ENCODE measurements at places on chromosomes 5 and 9. TPM values are rescaled to one million over a fixed set of nuclear protein-coding genes. Genes with fewer than 3 reads are reported as not detected.

DNA sequence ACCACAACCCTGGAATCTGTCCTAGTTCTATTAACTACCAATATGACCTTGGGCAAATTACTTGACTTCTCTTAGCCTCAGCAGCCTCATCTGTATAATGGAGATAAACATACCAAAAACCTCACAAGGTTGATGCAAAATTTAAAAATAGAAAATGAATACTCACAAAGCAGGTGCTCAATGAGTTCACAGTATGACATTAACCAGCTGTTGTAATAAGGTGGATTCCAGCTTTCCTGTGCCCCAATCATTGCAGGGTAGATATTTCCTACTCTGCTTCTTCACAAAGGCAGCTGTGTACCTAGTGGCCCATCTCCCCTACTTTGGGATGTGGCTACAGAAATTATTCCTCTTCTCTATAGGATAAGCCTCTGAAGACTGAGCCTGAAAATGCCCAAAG lies 8.8 kb downstream of the HTR4 start:
- no peak for DNase-seq

DNA sequence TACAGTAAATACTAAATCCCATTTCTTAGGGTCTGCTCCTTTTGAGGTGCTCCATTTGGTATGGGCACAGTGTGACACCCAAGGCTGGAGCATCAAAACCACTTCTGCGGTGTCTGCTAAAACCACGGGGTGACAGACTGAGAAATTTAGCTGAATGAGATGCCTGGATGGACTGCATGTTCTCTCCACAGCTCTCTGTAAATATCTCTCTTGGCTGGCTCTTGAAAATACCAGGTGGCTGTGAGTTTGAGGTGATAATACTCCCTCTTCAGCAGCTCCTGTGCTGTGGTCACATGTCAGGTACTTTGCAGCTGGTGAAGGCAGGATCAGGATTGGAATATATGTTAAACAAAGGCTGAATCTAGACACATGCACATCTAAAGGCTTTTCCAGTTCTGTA lies 93.7 kb upstream of the SIMC1 start:
- no peak for DNase-seq

GRCh38 chr9:1875921-1876448 lies 139.2 kb upstream of the SMARCA2 start:
- peak; percentile 44 for DNase-seq

DNA sequence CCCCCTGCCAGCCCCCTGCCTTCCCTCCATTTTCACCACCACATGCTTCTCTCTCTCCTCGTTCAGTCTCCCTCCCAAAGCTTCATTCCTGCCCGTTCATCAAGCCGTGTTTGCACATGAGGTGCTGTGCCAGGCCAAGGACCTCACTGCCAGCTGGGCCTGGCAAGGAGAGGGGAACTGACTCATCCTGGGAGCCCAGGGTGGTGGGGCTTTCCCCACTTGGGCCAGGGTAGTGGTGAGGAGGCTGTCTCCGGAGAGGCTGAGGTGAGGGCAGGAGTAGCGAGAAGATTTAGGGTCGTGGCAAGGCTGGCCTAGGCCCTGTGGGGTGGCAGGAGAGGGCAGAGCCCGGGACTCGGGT lies 30.4 kb upstream of the NOTCH1 start:
- DNase-seq: peak; percentile 91

- peak; percentile 55 for DNase-seq
These were observed 1.3 kb downstream of the CEL start for GRCh38 chr9:133063159-133063499.

GRCh38 chr9:123334639-123335038 lies 21.4 kb upstream of the CRB2 start:
- DNase-seq: no peak

- no peak for DNase-seq
These were observed 54.4 kb downstream of the CCDC192 start for GRCh38 chr5:127757576-127757975.

DNA sequence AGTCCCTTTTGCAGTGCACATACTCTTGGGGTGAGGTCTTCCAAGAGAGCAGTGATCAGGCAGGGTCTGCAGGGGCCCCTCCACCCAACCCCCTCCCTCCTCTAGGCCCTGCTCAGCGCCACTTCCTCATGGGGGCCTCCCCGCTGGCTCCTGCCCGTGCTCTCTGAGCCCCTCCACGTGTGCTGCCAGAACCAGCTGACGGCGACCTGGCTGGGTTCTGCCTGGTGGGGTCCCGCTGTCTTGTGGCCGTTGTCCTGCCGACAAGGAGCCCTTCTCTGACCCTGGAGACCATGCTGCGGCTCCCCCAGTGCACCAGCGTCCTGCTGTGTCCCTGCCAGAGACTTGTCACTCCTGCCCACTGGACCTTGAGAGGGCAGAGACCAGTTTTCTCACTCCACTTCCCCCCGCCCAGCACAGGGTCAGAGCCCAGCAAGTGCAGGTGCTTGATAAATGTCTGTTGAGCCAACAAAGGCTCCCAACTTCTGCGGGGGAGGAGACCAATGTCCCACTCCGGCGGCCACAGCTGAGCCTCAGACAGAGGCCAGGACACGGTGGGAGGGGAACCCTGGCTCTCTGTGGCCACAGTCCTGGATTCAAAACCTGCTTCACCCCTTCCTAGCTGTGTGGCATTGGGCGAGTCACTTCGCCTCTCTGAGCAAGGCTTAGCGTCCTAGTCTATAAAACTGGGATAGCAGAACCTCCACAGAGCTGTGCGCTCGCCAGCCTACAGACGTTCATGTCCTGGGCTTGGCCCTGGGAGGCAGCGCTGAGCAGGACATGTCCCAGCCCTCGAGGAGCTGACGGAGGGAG lies 24.8 kb downstream of the SARDH start:
- peak; percentile 6 for DNase-seq

DNA sequence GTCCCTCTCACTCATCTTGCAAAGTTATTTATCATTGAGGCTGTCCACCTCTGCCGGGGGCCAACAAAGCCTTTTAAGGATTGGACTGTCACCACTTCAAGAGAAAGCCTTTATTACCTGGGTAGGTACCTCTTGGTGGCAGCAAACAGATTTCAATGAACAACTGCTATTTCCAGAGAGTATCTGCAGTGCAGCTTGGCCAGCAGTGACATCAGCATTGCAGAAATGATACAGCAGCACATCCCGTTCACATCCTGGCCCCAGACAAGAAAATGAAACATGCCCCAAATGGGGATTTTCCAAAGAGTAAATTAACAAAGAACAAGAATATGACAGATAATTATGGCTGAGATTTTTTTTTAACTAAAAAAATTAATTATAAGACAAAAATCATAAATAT lies 2.3 kb upstream of the SPATA6L start:
- DNase-seq: no peak

DNA sequence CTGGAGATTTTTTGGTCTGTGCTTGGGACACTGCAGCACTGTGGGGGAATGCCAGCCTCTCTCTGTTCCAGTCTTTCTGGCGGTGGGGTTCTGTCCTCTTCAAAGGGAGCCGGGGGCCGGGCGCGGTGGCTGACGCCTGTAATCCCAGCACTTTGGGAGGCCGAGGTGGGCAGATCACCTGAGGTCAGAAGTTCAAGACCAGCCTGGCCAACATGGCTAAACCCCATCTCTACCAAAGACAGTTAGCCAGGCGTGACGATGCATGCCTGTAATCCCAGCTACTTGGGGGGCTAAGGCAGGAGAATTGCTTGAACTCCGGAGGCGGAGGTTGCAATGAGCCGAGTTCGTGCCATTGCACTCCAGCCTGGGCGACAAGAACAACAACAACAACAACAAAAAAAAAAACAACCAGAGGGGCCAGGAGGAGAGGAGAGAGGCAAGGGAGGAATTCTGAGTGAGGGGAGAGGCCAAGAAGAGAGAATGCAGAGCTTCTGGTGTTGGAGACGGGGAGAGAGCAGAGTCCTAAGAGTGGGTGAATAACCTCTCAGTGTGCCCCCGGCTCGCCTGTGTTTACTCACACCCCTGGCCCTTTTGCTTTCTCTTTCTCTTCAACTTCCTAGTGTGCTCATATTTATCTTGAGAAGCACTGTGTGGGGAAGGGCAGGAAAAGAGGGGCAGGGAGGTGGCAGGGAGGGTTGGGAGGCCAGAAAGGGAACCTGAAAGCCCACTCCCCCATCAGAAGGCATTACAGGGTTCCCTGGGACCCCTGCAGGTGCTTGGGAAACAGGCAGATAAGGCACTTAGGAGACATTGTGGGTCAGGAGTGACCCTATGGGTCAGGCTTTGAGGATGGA lies 3.2 kb upstream of the SET start:
- DNase-seq: no peak

- no peak for DNase-seq
These were observed 77.6 kb upstream of the ANKRD55 start for GRCh38 chr5:56310711-56311204.

DNA sequence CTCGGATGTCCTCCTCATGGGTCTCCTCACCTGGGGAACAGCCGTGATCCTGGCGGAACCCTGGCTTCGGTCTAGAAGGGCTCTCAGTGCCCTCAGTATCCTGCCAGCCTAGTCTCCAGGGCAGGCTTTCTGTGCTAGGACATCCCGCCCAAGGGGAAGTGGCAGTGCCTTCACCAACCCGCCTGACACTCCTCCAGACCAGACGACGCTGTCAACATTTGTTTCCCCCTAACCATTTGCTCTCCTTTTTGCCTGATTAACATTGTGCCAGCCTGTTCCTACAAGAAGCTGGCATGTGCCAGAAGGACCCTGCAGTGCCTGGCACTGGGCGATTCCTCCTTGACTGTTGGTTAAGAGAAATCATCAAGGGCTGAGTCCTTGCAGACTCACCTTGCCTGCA lies 358.9 kb upstream of the IRX2 start:
- DNase-seq: no peak

GRCh38 chr5:32865475-32865874 lies 154.4 kb downstream of the NPR3 start:
- no peak for DNase-seq

DNA sequence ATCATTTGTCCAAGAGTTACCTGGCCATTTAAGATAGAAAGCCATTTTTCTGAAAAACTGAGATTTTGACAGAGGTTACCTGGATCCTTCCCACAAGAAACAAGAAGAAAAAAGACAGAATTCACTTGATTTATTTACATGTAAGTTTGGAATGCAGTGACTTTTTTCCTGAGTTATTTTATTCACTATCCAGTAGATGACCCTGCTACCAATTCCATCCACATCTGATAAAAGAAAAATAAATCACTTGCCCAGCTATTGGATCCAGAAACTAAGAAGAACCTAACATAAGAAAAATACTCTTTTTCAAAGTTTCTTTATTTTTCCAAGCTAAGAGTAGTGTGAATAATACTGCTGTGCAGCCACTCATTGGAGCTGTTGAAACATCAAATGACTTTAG lies 275.2 kb downstream of the CETN3 start:
- DNase-seq: no peak

DNA sequence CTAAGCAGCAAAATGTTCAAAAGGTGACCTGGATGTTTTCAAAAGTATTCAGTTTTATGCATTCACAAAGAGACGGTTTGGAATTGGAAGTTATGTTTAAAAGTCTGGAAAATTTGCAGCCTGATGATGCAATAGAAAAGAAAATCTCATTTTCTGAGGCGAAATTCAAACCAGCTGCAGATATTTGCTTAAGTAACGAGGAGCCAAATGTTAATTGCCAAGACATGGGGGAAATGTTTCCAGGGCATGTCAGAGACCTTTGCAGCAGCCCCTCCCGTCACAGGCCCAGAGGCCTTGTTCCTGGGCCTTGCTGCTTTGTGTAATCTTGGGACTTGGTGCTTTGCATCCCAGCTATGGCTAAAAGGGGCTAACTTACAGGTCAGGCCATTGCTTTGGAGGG lies 228.2 kb downstream of the MAN2A1 start:
- DNase-seq: no peak

GRCh38 chr5:79697222-79698170 lies 7.9 kb downstream of the CMYA5 start:
- no peak for DNase-seq

DNA sequence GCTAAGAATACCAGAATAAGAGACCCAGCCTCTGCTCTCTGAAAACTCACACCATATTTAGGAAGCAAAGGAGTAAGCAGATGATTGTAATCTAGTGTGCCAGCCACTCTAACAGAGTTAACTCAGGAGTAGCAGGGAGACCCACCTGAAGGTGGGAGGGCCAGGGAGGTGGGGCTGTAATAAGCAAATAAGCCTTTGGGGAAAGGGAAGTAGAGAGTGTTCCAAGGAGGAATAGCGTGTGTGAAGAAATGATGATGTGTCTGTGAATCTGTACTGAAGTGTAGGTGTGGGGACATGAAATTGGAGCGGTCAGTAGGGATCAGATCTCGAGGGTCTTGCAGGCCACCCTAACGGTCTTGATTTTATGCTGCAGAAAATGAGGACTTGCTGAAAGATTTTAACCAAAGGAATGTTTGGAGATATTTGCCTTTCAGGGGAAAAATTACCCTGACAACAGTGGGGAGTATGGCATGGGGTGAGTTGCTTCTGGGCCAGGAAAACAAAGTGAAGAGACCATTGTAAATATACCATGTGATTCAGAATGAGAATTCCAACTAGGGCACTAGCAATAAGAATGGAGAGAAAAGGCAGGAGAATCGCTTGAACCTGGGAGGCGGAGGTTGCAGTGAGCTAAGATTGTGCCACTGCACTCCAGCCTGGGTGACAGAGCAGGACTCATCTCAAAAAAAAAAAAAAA lies 44.1 kb upstream of the FSD1L start:
- DNase-seq: no peak

DNA sequence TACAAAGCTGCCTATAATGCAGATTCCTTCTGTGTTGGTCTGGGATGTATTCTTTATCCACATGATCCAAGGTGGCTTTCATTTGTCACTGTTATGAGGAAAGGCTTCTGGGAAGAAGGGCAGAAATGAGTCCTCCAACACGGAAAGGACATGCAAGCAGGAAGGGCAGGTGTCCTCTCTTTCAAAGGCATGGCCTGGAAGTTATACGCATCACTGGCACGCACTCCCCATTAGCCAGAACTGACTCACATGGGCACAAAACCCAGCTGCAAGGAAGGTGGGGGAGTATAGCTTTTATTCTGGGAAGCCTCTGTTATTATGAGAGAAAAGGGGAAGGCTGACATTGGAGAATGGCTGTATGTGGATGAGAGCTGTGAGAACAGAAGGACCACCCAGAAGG lies 141.3 kb upstream of the ZNF618 start:
- no peak for DNase-seq

DNA sequence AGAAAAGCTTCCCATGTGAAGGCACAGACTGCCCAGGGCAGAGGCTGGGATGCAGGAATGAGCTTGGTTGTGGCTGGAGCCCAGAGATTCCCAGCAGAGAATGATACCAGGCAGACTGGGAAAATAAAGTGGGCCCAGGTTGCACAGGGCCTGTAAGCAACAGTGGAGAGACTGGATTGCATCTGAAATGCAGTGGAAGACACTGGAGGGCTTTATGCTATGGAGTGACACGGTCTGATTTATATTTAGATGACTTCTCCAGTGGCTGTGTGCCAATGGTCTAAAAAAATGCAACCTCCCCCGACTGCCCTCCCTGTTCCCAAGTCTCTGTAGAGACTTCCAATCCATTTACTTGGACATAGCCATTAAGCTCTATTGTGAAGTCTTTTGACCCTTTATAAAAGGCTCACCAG lies 951.1 kb upstream of the DMAC1 start:
- DNase-seq: no peak

Gene IL13
- total RNA-seq: not detected

Gene KCNIP1
- total RNA-seq: not detected

Gene DEPDC1B
- 0.48 TPM for total RNA-seq
